ENCODE measurements at places on chromosomes 3 and 15.
A peak's percentile ranks its signal among the peaks of the same experiment; 100 is the strongest.

- DNase-seq: no peak
Measured at GRCh38 chr15:82543160-82543559, 2.9 kb upstream of the RPS17 start.

- DNase-seq: peak; percentile 37
Measured at GRCh38 chr3:141486746-141487520, at the start of gene RASA2. TSS of gene RASA2 (plus strand) at chr3:141487027. CDS start at chr3:141487084, 57 bp downstream.

GRCh38 chr15:66253418-66254088, at the start of gene MEGF11:
TSS of gene MEGF11 (minus strand) at chr15:66253750. CDS start at chr15:66128403, 125,347 bp downstream.
- peak; percentile 40 for DNase-seq

GRCh38 chr3:184525337-184526087, 36.1 kb upstream of the EPHB3 start:
- no peak for DNase-seq

DNA sequence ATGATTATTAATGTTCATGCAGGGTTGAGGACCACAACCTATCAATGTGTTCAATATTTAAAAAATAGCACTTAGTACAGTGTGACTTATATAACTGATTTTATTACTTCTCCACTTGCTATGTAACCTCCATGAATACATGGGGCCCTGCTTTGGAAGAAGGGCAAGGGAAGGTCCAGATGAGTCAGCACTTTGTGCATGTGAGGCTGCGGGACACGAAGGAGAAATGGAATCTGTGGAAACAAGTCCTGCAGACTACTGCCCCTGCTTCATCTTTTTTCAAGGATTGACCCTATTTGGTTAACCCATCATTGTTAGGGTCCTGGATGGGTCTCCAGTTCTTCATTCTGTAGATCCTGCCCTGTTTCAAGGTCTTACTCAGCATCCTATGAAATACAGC, 1.6 kb downstream of the NXPE3 start:
- DNase-seq: no peak

DNA sequence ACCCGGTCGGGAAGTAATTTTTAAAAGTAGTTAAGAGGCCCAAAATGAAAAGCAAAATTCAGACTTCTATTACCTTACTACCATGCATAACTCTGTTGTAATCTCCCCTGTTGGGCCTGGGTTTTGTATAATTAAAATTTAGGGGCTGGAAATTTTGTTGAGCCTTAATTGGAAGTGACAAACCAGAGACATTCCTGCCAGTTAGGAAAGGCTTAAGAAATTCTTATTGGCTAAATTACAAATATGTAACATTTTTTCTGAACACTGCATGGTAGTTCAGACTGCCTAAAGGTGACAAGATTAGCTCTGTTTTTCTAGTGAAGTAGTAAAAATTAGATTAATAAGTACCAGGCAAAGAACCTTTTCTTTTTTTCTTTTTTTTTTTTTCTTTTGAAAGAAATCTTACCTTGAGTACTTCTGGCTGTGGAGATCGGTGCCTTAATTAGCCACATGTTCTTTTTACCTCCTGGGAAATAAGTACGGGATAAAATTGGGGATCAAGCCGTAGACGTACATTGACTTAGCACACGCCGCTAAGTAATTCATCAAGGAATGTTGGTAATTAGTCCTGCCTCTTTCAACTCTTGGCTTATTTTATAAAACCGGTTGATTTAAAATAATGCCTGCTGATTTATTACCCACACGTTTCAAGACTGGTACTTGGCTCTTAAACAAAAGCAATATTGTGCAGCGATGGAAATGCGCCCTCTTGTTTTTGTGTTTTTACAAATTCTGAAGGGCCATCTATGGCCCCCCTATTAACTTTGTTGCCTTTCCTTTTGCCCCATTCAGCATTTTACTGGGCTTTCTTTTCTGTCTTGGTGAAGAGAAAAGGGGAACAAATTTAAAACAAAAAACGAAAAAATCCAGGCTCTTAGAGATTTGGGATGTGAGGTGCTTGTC, 111.2 kb upstream of the SAMMSON start:
- no peak for DNase-seq

GRCh38 chr15:100665570-100665969, 63.2 kb downstream of the ASB7 start:
- DNase-seq: no peak

DNA sequence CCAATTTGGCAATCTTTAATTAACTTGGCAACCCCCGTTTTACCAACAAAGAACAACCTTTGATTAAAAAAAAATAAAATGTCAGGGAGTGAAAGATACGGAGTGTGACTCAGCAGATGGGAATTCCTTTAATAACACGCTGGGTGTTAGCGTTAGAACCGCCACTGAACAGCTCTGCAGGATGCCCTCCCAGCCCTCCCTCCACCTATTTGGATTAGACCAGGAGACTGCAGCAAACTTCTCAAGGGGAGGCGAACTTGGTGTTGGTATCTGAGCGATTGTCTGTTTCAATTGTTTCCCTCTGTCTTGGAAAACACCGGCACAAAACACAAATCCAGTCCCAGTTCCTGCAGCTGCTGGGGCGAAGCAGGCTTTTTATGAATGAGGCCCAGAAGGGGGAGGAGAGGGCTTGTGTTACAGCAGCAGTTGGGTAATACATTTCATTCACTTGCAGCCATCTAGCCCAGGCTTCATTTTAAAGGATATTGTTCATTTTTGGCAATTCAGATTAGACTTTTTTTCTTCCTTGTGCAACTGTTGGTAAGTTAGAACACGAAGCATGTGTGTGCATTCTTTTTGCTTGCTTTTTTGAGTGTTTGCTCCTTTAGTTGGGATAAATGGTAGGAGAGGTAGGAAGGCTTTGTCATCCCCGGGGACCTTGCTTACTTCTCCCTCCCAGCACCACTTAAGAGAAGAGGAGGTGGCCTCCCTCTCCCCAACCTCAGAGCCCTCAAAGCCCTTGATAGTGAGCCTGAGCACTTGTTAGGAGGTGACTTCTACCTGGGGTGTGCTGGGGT, 152.3 kb downstream of the IGF1R start:
- DNase-seq: peak; percentile 88

DNA sequence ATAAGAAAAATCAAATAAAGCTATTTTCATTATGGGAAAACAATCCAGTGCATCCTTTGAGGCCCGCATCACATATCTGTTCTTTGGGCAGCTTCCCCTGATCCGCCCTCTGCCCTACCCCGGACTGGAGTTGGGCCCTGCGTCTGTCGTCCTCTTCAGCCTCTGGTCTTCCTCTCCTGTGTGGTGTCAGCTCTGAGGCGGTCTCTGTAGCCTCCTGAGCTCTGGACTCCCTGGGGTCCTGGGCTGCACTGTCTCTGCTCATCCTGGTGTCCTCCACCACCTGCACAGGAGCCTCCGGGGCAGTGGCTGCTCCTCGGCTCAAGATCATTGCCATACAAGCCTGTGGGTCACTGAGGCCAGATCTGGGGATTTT, 7.4 kb upstream of the SNX22 start:
- DNase-seq: no peak

DNA sequence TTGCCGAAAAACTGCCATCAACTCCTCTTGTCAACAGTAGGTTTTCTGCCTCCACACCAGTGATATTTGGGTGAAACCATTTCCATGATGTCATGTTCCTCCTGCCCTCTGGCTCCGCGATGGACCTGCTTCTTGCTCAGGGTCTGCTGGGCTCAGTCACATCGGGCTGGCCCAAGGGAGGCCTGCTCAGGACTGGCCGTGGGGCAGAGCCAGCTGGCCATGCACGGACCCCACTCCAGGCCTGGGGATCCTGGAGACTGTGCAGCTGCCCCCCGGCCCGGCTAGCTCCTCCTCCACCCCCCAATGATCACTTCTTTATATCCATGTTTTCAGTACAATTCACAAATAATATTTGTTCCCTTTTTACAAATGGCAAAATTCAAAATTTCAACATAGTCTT, 270.3 kb upstream of the CCDC54 start:
- DNase-seq: no peak

DNA sequence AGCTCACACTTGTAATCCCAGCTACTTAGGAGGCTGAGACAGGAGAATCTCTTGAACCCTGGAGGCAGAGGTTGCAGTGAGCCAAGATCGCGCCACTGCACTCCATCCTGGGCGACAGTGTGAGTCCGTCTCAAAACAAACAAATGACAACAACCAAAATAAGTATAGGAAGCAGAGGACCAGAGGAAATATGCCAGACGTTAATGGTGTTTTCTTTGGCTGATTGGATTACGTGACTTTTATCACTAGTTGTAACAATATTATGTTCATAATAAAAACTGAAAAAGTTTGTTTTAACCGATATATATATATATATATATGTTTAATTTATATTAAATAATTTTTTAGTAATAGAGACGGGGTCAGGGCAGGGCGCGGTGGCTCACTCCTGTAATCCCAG, 21.7 kb downstream of the NUSAP1 start:
- no peak for DNase-seq

DNA sequence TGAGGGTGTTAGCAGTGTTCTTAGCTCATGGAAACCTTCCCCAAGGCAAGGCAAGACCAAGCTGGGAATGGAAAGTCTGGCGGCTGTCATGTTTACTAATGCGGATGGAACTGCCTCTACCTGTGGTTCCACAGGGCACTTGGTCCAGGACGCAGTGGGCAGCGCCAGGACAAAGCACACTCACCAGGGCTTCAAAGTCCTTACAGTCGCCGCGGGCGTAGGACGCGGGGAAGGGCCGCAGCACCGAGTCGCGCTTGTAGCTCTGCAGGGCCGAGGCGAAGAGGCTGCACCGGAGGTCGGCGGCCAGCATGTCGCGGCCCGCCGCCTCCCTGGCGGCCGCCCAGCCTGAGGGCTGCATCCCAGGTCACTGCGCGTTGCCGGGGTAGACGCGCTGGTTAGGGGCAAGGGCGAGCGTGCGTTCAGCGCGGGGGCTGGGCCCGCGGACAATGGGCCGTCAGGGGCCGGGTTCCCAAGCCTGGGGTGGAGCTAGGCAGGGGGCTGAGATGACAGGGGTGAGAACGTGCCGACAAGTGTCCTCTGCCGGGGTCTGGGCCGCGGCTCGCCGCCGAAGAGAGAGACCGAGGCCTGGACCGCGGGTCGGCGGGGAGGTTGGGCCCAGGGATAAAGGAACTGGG, 497 bp downstream of the PARP16 start:
- DNase-seq: peak; percentile 41
